ENCODE measurements at places on chromosomes 4 and X.

GRCh38 chr4:16337936-16338335 is 111.7 kb upstream of the TAPT1 start:
- DNase-seq: peak; percentile 46

DNA sequence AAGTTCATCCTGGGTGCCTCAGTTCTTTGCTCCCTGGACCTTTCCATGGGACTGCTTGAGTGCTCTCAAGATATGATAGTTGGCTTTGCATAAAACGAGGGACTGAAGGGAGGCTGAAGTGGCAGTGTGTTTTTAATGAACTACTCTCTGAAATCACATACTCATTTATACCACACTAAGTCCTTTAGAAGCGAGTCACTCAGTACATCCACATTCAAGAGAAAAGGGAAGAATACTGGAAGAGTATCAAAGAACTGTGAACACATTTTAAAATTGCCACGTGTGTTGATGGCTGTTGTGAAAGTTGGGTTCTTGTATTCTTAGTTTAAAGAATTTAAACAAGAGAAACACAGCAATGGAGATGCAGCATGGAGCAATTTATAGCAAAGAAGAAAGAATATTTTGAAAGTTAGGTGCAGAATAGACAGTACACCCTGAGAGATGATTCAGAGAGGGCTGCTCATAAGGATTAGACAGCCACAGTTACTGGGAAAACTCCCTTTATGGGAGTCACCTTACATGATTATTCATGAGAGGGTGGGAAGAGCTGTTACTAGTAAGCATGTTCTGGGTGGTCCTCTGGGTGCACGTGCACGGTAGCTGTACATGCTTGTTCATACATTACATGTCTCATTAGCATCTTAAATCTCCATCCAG is 380.7 kb downstream of the ADGRL3 start:
- DNase-seq: peak; percentile 56

GRCh38 chr4:159193046-159193620 is 90.3 kb downstream of the RAPGEF2 start:
- DNase-seq: no peak

- DNase-seq: no peak
Observed at GRCh38 chr4:77917075-77917474, 54.4 kb downstream of the MRPL1 start.

DNA sequence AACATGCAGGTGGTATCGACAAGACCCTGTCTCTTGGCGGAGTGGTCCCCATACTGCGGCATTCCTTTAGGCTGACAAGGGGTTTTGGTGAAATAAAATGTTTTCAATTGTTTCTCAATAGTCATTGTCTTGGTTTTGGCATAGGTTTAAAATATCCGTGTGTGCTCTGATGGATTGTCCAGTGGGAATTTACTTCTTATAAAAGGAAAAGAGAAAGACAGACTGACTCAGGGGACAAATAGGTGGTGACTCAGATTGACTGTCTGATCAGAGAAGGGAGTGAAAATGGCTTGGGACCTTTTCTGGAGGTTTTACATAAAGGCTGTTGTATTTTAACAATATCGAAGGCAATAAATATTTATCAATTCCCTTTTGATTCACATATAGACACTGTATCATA is 129.8 kb downstream of the SORBS2 start:
- DNase-seq: peak; percentile 92

GRCh38 chr4:55004831-55005230 is 120.6 kb downstream of the KDR start:
- DNase-seq: peak; percentile 31

DNA sequence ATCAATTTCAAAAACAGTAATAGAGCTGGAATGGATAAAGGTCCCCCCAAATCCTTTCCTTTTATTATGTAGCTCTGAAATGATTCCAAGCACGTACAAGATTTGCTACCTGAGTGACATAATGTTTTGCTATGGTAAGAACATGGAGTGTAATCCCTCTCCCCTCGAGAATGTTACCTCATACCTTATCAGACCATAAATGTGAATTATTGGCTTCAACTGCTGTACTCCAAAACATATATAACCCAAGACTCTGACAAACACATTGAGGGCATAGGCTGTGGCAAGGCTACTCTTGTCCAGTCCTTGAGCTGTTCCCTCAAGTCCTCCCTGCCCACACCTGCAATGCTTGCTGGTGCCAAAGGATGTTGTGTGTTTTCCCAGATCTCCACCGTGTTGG is 286.9 kb downstream of the KCTD8 start:
- no peak for DNase-seq

GRCh38 chr4:79862821-79863220 is 210.2 kb downstream of the ANTXR2 start:
- no peak for DNase-seq

DNA sequence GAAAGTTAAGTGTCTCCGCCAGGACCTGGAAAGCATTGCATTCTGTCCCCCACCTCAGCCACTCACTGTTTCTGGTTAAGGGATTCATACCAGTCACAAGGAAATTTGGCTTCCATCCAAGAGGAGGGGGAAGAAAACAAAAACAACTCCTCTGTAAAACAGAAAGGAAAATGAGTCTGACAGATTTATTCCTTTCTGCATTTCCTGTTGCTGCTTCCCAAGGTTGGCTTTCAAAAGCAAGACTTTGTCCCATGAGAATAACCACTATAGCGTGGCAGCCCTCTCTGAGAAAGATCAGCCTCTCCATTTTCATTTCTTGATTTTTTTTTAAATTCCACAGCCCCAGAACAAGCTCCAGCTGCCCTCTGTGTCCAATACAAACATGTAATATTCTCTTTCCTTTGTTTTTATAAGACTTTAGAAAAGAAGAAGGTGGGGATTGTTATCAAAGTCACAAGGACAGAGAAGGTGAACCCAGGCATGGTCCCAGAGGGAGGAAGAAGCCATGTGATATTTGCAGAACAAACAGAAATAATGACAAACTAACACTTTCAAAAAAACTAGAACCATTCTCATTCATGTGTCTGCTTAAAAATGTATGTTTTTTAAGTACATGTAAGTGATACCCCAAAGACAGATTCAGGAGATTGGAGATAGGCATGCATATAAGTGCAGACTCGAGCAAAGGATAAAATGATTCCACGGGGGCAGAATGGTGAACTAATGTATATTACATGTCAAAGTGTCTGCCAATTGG is 90.7 kb upstream of the DCLK2 start:
- peak; percentile 55 for DNase-seq

- DNase-seq: peak; percentile 40
Observed at GRCh38 chr4:26343038-26343398, 22.2 kb downstream of the RBPJ start.

DNA sequence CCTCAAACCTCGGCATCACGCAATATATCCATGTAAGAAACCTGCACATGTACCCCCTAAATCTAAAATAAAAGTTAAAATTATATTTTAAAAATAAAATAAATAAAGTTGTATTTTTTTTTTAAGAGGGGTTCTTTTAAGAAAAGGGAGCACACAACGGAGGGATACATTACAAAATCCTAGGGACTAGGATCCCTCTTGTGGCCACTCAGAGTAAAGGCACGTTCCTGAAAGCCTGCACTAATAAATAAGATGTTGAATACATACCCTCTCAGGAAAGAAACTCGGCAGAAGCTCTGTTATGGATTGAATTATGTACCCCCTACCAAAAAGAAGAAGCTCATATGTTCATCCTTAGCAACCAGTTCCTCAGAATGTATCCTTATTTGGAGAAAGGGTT is 50.9 kb upstream of the PRDX4 start:
- DNase-seq: peak; percentile 23

DNA sequence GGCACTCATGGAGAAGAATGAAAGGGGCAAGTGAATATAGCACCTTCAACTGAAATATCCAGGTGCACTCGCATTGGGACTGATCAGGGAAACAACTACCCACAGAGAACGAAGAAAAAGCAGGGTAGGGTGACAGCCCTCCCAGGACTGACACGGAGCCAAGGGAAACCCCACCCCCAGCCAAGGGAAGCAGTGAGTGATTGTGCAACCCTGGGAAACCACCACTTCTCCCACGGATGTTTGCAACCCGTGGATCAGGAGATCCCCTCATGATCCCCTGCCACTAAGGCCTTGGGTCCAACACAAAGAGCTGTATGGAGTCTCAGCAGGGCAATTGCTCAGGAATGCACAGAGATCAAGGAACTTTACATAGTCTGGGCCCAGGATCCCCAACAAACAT is 158.5 kb upstream of the HCCS start:
- DNase-seq: no peak

- DNase-seq: no peak
Observed at GRCh38 chrX:136907621-136908020, 27.1 kb upstream of the RBMX start.

Data from fibroblast of skin of back (primary cell).